ENCODE measurements at places on chromosomes 16 and 17.

GRCh38 chr17:51481370-51481769, 221.0 kb downstream of the UTP18 start:
- DNase-seq: no peak

GRCh38 chr17:8826808-8827435, 27.8 kb upstream of the MFSD6L start:
- no peak for DNase-seq

DNA sequence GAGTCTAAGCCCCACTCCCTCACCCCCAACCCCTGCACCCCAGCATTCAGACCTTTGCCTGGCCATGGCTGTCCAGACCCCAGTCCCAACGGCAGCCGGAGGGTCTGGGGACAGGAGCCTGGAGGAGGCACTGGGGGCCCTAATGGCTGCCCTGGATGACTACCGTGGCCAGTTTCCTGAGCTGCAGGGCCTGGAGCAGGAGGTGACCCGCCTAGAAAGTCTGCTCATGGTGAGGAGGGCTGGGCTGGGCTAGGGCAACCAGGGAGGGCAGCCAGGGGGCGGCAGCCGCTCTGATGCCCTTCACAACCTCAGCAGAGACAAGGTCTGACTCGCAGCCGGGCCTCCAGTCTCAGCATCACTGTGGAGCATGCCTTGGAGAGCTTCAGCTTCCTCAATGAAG, 14.4 kb downstream of the RIPOR1 start:
- DNase-seq: no peak

DNA sequence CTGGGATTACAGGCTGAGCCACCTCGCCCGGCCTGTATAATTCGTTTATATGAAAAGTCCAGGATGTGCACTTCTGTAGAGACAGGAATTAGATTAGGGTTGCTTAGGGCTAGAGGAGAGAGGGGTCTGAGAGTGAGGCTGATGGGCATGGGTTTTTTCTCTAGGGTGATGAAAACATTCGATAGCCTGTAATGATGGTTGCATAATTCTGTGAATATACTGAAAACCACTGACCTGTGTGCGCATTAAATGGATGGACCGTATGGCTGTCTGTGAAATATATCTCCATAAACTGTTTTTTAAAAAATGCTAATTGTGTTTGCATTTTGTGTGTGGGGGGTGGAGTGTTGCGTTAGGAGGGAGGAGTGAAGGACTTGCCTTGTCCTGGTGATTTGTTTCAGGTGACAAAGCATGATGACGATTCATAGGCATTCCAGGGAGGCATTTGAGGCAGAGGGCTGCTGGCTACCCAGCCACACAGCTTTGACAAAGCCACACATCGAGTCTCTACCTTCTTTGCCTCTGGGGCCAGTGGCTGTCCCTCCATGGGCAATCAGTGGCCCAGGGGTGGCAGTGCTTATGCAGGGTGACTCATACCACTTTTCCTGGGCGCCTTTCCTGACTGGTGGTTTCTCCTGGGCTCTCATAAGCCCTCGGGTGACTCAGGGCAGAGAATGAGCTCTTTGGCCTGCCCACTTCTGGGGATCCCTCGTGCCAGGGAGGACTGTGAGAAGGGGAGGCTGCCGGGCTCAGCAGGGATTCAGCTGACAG, 148.5 kb upstream of the WSCD1 start:
- no peak for DNase-seq

DNA sequence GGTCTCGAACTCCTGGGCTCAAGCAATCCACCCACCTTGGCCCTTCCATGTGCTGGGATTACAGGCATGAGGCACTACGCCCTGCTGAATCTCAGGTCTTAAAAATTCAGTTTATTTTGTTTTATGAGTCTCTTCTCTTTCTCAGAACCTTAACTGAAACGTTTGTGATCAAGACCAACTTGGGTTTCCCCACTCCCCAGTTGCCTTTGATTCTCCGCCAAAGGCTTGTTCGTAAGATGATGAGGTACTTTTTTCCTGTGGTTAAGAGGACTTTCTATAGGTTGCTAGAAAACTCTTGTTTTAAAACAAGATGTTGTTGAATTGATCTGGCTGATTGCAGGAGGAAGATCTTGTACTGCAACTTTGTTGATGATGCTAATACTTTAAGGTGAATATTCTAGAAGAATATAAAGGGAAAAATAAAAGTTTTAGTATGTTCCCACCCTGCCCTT, 11.7 kb downstream of the ABCC1 start:
- peak; percentile 77 for DNase-seq

- no peak for DNase-seq
These were observed 3.5 kb downstream of the CD300LB start for GRCh38 chr17:74527756-74528155.

DNA sequence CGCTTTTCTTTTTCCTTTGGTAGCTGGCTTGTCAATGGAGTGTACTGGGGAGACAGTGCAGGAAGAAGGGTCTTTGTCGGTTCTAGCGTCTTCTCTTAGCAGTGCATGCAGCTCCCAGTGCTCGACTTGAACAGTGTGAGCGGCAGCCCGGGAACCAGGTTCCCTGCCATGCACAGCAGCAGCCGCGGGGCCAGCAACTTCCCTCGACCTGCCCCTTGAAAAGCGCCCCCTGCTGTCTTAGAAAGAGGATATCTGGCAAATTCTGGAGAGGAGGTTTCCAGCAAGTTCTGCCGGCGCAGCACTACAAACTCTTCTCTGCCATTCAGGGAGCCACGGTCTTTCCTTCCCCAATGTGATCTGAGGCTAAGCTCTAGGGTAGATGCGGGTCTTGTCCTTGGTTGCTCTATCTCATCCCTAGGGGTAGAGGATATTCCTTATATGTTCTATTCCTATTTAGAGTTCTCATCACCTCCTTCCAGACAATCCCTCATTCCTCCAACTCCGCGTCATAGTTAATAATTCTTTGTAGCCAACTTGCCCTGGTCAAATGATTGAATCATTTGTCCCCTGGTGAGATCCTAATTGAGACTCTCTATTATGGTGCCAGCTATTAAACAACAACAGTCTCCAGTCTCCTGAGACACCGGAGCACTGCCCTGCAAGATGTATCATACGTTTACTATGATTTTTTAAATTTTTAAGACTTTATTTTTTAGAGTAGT, 451.3 kb downstream of the PMP22 start:
- DNase-seq: peak; percentile 5

GRCh38 chr17:40541060-40541872, 24.0 kb downstream of the CCR7 start:
- DNase-seq: peak; percentile 78

- no peak for DNase-seq
These were observed 439.7 kb upstream of the RBFOX1 start for GRCh38 chr16:6892966-6893365.

- DNase-seq: no peak
These were observed at the start of gene TAC4 for GRCh38 chr17:49848019-49848473. TAC4 (minus strand) TSS chr17:49848069; CDS start chr17:49848017, 52 bp downstream.

DNA sequence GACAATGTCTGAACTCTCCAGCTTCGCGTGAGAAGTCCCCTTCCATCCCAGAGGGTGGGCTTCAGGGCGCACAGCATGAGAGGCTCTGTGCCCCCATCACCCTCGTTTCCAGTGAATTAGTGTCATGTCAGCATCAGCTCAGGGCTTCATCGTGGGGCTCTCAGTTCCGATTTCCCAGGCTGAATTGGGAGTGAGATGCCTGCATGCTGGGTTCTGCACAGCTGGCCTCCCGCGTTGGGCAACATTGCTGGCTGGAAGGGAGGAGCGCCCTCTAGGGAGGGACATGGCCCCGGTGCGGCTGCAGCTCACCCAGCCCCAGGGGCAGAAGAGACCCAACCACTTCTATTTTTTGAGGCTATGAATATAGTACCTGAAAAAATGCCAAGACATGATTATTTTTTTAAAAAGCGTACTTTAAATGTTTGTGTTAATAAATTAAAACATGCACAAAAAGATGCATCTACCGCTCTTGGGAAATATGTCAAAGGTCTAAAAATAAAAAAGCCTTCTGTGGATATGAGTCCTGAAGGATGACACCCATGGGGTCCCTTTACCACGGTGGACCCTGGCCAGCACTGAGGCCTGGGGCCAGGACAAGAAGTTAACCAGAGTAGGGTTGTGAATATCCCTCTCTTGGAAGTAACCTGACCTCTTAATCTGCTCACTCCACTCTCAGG, 10.5 kb upstream of the ITGAD start:
- peak; percentile 77 for DNase-seq

GRCh38 chr16:66735891-66736290, 15.5 kb downstream of the DYNC1LI2 start:
- peak; percentile 26 for DNase-seq

GRCh38 chr16:29877266-29877961, 14.4 kb upstream of the CDIPT start:
- DNase-seq: peak; percentile 79

- no peak for DNase-seq
These were observed 18.3 kb downstream of the TMEM100 start for GRCh38 chr17:55704401-55704800.

DNA sequence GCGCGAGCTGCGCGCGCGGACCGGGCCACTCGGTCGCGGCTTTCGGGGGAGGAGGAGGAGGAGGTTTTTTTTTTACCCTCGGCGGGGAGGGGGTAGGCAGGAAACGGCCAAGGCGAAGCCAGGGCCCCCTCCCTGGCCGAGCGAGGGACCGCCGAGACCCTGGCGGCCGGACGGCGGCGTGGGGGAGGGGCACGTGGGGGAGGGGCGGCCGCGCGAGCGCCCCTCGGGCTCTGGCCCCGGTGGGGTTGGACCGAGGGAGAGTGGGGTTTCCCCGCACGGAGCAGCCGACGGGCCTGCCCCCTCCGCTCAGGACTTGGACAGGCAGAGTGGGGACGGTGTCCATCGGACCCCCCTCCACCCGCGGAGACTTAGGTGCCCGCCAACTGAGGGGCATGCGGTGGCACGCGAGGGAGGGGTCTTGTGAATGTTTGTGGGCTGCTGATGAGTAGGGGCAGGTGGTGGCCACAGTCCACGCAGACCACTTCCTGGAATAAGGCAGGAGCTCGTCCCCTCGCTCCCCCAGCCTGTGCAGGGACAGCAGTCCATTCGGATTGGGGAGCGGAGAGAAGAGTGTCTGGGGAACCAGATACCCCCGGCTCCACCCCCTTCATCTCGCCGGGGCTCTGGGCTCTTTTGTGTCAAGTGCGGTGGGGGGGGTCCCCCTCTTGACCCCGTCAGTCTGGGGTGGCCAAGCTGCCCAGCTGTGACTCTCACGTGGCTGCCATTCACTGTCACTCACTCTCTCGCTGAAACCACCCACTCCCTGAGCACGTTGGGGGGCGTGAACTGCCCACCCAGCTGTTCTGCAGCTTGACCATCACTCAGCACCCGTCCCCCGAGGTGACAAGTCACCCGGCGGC, 3.0 kb upstream of the CHD3 start:
- DNase-seq: peak; percentile 66

- DNase-seq: no peak
These were observed 108.4 kb downstream of the HS3ST3B1 start for GRCh38 chr17:14409292-14409691.

GRCh38 chr16:17343028-17343427, 127.7 kb downstream of the XYLT1 start:
- peak; percentile 37 for DNase-seq

DNA sequence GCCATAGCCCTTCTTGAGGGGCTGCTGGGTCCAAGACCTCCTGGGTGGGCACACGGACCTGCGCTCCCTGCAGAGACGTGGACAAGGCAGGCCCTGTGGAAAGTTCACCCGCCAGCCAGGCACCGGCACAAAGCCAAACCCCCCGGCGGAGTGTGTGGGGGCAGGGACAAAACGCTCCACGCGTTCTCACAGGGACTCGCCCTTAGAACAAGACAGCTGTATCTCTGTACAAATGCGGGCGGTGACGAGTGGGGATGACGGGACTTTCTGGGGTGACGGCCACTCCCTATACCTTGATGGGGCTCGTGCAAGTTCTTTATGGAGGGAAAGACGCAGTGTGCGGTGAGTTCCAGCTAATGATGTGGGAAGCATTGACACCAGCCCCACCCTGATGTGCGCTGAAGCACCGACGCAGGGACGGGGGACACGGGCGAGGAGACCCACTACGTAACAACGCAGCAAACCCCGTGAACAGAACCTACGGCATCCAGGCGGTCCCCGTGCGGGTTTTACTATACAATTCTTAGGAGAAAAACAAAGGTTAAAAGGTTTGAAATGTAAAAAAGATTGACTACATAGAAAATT, 49.4 kb downstream of the LMF1 start:
- no peak for DNase-seq

DNA sequence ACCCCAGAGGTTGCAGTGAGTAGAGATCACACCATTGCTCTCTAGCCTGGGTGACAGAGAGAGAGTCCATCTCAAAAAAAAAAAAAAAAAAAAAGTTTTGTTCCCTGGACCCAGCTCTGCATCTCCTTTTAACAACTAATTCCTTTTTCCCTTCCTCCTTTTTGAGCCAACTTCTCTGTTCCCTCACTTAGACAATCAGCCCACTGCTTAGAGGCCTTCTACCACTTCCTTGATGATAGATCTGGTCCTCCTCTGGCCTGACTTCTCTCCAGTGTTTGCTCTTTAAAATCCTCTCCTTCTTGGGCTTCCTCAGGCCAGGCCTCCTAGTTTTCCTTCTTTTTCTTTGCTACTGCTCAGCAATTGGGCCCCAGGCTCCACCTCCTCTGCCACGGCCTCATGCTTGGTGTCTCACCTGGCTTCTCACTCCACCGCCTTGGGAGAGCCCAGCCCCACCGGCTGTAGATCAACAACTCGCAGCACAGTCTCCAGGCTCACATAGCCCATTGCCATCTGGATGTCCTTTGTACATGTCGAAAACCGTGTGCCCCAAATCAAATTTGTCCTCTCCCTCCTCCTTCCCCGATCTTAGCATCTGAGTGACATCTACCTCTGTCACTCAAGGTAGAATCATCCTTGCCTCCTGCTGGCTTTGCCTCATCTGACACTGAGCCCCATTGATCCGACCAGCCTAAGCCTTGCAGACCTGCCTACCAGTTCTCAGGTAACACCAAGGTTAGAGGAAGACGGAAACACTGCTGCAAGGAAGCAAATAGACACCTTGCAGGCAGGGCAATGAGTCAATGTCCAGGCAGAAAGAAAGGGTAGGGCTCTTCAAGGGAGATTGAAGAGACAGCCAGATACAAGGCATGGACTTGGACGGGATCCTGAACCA, 17.4 kb downstream of the ARHGAP27 start:
- DNase-seq: no peak

GRCh38 chr17:491086-492021, 138.7 kb upstream of the RPH3AL start:
- DNase-seq: peak; percentile 44

DNA sequence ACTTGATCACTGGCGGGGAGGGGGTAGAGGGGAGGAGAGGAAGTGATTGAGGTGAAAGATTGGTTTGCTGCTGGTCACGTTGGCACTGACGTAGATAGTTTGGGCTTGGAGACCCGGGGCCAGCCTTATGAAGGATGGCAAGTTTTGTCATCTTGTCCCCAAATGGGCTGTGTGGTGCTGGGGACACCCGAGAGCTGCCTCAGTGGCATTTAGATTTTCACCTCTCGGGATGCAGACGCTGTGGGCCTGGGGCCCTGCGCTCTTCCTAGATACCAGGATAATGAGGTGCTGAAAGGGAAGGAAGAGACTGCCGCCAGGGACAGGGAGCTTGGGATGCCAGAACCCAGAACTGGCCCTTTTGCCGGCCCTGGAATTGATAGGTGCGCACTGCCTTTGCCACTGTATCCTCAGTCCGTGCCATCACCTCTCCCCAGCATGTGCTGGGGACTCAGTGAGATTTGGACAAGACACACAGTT, 1.4 kb upstream of the SOCS3 start:
- no peak for DNase-seq

- no peak for DNase-seq
These were observed 7.1 kb downstream of the TMEM97 start for GRCh38 chr17:28326114-28326513.

GRCh38 chr17:52064791-52065211, 93.7 kb downstream of the CA10 start:
- DNase-seq: no peak
